Activated T-cell treated with anti-CD3 and anti-CD28 coated beads for 4 hours (primary cell): ENCODE measurements at places on chromosomes 6 and 20.

DNA sequence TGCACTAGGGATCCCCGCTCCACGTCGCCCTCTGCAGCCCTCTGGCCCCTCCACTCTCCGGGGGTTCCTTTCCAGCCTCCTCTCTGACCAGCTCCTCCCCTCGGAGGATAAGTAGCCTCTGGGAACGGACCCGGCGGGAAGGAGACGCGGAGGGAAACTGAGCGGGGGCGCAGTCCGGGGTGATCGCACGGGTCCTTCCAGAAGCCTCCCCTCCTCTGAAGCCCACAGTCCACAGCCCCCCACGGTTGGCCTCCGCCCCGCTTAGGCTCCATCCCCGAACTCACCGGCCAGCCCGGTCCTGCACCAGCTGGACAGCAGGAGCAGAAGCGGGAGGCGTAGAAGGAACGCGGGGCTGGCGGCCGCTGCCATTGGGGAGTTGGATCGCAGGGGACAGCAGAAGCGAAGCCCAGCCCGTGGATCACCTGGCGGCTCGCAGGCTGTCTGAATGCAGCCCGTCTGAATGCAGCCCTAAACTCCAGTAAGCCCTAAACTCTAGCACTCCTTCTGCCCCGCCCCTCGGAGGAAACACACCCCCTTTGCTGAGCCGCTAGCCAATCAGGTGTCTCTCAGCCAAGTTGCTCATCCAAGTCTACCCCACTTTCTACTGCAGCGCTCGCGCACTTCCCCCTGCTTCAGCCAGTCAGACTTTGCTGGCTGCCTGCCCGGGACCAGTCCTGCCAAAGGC lies at the start of gene RAET1G:
Gene RAET1G, minus strand, starts transcription at position 480 of the 685 bp plus-strand sequence. Its CDS starts 111 bp downstream, at position 369.
- peak; percentile 73 for DNase-seq

- DNase-seq, result no peak
Measured at GRCh38 chr6:48080227-48081009, 30.6 kb downstream of the PTCHD4 start.

GRCh38 chr20:58233881-58234528 lies 5.6 kb upstream of the ANKRD60 start:
- peak; percentile 28 for DNase-seq

GRCh38 chr6:32152769-32153563 lies 975 bp upstream of the PPT2 start:
- no peak for DNase-seq

DNA sequence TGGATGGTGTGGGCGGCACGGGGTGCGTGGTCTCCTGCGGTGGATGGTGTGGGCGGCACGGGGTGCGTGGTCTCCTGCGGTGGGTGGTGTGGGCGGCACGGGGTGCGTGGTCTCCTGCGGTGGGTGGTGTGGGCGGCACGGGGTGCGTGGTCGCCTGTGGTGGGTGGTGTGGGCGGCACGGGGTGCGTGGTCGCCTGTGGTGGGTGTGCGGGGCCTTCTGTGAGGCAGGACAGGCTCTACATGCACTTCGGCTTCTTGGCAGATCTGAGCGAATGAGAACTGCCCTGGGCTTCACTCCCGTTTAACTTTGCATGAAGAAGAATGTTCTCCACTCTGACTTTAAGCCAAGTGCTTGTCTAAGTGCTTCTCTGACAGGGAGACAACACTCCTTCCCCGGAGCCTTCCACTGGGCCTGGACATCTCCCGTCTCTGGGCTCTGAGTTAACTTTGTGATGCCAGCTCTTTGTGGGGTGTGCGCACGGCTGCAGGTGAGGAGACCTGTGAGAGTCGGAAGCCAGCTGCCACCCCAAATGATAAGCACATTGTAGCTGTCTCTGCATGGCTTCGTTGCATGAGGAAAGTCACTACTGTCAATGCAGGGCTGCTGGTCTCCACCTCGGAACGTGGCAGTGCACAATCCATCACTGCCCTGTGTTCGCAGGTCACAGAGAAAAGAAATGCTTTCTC lies 244.8 kb downstream of the DLL1 start:
- DNase-seq, result no peak

GRCh38 chr6:85672623-85673022 lies 29.9 kb upstream of the SYNCRIP start:
- no peak for DNase-seq

- no peak for DNase-seq
Measured at GRCh38 chr6:42702200-42702599, 20.2 kb downstream of the PRPH2 start.

DNA sequence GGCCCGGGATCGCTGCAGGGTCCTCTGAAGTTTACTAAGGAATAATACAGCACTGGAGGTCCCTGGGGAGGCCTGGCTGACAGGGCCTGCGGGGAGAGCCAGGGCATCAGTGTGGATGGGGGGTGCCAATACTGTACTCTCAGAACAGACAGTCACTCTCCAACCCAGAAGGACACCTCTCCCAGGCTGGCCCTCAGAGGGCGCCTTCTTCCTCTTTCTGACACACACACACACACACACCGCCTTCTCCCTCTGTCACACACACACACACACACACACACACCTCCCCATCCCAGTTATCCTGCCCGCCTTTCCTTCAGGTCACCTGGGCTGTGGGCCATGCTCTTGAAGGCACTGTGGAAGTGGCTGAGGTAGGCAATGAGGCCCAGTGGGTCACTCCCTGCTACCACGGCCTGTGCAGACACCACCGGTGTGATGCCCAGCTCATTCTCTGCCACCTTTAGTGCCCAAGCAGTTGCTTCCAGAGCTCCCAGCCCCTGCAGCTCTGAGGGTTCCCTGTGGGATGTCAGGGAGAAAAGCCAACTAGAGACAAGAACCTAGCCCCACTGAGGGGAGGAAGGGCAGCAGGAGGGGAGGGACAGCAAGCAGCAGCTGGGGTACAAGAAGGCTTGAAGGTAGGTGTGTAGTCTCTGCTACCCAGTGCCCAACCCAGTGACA lies 7.5 kb downstream of the SMPD2 start:
- DNase-seq, result no peak

DNA sequence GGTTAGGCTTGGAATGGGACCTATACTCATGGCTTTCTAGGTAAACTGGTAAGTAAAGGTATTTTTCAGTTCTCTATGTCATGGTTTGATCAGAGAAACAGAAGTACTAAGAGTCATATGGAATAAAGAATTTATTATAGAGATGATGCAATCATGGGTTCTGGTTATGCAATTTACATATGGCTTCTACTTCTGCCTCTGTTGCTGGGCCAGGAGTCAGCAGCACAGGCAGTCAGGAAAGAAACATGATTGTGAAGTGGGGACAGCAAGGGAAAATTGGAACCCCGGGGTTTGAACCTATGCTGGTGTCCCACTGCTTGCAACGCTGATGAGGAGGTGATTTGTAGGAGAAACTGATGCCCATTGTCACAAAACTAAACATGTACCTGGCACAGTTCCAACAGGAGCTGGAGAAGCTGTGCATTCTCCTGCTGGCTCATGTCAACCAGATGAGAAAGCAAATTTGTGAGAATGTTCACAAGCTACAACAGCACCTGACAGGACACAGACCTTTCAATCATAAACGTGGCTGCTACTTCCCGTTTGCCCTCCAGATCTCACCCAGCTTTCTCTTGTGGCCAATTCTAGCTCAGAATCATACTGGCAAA lies 887.1 kb downstream of the TFAP2A start:
- DNase-seq, result no peak
